ENCODE measurements at places on chromosomes 5 and 9.

DNA sequence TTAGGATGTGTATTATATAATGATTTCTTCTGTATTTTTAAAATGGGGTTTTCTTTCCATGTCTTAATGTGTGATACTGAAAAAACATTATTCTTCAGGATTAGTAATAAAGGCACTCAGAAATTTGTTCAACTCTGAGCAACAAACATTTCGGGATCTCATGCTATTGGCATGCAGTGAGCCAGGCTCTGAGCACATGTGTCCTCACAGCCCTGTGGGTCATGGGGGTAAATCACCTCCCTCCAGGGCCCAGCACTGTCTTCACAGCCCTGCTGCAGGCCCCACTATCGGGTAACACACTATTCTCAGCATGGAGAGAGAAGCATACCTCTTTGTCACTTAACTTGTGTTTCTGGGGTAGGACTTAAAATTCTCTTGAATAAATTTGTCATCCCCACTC lies 14.0 kb downstream of the TMEM174 start:
- DNase-seq: no peak

GRCh38 chr9:83930881-83931280 lies 9.6 kb upstream of the KIF27 start:
- DNase-seq: no peak

- DNase-seq: no peak
Observed at GRCh38 chr9:94153905-94154304, 69.6 kb downstream of the PTPDC1 start.

DNA sequence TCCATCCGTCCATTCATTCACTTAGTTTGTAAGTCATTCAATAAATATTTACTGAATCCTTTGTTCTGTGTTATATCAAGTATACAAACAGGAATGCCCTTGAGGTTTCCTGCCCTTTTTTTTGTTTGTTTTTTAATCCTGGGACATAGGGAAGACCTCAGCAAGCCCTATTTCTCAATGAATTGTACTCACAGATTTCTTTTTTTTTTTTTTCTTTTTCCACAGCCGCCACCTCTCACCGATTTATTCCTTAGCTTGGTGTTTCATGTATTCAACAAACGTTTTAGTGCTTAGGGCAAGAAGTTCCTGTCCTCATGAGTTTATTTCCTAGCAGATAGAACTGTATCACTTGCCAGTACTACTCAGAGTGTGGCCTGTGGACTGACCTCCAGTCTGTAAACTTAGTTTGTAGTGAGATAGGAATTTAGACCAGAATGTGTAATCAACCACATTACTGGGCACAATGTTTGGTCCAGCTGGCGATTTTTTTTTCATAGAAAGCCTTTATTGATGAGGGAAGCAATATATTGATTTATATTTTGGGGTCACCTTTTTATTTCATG lies 35.4 kb upstream of the C5orf47 start:
- no peak for DNase-seq

GRCh38 chr9:135029871-135030565 lies 57.5 kb upstream of the OLFM1 start:
- DNase-seq: no peak

DNA sequence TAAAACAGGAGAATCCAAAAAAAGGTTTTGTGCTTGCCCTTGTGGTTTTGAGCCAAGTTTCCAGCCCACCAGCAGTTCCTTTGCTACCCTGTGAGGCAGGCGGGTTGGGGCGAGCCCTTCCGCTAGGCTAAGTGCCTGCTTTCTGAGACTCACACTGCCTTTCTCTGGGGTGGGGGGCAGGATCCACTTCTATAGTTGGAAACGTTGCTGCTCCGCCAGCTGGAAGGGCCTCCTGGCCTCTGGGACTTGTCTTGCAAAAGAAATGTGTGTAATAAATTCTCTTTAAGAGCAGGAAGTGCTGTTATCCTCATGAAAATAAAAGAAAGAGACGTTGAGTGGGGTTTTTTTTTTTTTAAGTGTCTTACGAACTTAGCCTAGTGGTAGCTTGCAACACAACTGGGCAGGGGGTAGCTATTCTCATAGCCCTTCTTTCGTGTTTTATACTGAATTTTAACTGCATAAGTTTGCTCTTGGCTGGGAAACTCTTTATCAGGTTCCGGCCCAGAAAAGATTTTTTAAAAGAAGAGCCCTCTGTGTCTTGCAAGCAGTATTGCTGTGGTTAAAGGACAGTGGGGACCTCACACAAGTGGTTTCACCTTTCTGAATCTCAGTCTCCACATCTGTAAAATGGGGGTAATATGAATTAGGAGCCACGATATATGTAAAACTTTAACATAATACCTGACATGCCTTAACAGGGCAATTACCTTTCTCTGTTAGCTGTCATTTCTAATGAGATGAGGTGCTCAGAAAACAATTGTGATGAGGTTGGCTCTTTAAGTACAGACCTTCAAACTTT lies 19.8 kb downstream of the JADE2 start:
- no peak for DNase-seq

DNA sequence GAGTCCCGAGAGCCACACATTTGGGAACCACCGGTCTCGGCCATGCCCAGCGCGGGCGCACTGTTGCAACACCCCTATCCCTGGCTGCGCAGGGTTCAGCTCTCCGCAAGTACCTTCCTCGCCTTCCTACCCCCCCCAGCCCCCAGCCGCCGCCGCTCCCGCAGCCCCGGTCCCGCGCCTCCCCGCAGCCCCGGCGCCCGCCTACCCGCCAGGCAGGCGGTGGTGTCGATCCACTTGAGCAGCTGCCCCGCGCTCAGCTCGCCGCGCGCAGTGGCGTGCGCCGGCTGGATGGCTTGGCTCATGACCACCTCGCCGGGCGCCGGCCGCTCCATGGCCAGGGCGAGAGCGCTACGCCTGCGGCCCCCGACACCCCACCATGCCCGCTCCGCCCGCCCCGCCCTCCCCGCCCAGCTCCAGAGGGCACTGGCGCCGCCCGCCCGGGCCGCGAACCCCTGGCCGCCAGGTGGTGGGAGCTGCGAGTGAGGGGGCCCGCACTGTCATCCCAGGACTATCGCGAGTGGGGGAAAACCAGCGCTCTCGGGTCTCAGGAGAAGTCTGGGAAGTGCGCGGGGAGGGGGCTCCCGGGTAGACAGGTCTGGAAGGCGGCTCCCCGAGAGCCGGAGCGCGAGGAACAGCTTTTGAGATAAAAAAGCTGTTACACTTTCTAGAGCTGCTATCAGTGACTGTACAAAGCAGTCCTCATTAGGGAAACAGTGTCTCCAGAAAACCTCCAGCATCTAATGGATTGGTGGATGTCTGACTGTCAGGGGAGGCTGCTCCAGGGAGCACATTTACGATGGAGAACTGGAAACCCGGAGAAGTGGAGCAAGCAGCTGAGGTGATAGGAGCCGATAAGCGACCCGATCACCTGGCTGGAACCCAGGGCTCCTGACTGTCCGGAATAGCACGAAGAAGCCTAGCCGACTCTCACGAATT lies at the start of gene ACOT12:
Gene ACOT12, minus strand, starts transcription at position 352 of the 936 bp plus-strand sequence. Its CDS starts 20 bp downstream, at position 332.
- no peak for DNase-seq

GRCh38 chr5:9505225-9505624 lies 40.6 kb downstream of the SEMA5A start:
- DNase-seq: no peak

DNA sequence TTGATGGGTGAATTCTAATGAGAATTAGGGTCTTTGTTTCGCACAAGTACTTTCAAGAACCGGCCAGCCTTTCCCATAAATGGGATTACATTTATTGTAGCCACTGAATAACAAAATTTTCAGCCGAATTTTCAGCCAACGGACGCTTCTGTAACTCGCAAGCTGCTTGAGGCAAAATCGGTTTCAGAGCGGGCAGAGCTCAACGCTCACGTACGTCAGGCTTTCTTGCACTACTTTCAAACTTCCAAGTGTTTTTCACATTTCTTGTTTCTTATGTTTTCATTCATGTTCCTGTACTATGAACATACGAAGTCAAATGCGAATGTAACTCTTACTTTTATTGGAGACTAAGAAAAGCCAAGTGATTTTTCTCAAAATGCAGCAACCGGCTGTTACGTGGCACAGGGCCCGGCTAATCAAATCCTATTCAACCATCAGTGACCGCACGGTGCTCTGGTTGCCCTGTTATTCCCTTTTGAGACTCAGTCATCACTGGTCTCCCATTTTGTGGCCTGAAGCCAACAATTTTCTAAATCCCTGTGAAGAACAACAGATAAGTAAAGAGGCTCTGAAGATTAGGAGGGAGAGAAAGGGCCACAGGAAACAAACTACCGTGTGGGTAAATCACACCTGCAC lies 68.5 kb downstream of the SLC28A3 start:
- no peak for DNase-seq

DNA sequence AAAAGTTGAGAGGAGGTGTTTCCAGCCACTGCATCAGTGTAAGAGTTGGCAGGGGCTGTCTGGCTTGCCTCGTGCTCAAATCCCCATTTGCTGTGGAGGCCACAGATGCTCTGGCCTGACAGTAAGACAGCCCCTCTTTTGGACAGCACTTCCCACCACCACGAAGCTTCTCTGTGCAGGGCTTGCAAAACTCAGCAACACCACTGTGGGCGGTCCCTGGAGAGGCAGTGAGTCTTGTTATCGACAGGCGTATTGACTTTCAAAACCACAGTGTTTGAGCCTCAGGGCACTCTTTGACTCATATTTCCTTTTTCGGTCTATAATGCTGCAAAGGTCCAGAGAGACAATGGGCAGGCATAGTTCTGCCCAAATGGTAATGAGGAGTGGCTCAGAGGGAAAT lies 539.5 kb downstream of the EBF1 start:
- DNase-seq: no peak

DNA sequence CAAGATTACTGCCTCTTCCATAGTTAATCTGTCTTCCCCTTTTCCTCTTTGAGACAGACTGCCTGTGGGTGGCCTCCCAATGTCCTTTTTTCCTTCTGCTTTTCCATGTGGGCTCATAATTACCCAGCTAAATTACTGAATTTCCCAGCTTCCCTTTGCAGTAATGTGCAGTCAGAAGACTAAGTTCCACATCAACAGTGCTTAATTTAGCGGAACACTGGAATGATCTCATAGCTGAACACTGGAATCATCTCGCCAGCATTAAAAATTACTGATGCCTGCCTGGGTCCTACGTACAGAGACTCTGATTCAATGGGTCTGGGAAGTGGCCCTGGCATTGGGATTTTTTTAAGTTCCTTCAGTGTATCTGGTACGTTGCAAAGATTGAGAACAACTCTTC lies 84.3 kb downstream of the DNAH5 start:
- DNase-seq: no peak

DNA sequence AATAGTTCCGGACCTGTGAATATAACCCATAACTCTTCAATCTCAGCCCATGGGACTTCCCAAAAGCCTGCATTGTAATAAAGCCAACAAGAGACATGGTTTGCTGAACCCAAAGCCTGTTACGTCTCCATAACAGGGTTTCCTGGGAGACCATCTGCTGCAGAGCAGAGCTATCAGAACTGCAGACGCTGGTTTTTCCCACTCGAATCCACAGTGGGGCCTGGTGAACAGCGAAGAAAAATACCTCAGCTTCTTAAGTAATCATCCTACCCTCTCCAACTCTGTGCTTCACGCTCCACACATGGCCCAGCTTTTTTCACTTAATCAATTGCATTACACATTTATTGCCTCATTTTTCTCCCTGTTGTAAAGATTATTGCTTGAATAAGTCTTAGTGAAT lies 409.5 kb upstream of the GRIA1 start:
- DNase-seq: no peak

- no peak for DNase-seq
Observed at GRCh38 chr5:127587246-127587917, 61.5 kb upstream of the CTXN3 start.

DNA sequence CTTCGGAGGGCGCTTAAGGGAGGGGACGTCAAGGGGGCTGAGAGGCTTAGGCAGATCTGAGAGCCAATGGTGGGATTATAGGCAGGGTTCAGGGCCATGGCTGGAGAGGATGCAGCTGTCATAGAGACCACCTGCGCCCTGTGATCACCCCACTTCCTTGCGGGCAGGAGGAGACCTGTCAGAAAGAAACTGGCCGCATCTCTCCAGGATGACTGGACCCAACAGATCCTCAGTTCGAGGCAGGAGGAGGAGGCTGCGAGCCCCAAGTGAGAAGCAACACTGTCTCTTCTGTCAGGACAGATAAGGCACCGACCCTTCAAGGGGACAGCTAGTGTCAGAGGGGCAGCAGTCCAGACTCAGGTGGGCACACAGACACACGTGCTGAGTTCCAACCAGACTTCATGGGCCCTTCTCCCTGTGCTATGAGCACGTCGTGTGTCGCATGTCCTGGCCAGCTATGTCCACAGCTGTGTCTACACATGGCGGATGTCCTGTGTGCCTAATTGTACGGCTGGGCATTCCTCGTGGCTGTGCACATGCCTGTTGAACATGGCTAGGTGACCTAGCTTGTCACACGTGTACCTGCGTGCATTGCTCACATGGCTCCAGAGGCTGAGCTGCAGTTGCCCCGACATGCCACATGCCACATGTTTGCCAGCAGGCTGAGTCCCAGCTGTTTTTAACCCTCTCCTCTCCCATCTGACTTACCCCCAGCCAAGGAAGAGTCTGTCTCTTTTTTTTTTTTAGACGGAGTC lies 583 bp upstream of the AQP3 start:
- no peak for DNase-seq

- no peak for DNase-seq
Observed at GRCh38 chr5:26791433-26791832, 247.0 kb downstream of the CDH9 start.

DNA sequence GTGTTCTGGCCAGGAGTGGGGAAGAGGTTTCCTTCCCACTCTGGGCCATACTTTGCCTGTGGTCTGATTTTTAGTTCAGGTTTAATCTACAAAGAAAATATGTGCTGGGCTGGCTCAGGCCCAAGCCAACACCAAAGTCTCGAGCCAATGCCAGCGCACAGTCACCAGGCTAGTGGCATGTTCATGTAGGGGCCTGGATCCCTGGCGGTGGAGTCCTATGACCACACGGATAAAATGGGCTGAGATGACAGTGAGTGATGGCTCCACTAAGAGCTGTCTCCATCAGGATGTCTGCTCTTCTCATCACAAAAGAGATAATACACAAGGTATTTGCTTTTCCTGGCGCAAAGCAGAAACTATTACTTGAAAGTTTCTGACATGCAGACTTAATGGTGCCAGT lies 92.9 kb upstream of the PTPN3 start:
- no peak for DNase-seq

DNA sequence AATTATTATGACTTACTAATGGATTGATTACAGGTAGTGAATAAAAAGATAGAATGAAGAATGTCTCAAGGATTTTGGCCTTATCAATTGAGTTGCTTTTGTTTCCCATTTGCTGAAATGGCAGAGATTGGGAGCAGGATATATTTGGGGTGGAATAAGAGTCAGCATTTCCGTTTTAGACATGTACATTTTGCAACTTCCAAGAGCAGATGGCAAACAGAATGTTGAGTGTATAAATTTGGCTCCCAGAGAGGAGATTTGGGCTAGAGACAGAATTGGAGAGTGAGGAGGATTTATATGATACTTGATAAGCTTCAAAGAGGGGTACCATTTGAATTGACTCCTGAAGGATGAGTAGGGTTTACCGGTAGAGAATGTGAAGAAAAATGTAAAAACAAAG lies 437.9 kb upstream of the PAPPA start:
- DNase-seq: no peak

DNA sequence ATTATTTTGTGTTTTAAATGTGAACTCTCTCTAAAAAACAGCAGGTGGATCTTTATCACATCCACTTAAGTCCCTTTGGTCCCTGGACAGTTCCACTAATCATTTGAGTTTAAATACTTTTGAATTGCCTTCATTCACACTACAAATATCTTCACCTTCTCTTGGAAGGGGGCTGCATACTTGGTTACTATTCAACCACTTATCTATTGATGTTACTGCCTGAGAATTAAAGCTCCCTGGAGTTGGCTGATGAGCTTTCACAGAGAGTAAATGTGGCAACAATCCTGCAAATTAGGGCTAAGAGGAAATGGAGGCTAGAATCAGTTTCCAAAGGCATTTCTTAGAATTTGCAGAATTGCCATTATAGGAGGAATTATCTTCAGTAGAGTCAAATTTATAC lies 180.4 kb downstream of the ST8SIA4 start:
- no peak for DNase-seq

- DNase-seq: no peak
Observed at GRCh38 chr5:150503977-150504620, 3.8 kb upstream of the NDST1 start.
